ENCODE measurements at places on chromosomes 6 and 20.

DNA sequence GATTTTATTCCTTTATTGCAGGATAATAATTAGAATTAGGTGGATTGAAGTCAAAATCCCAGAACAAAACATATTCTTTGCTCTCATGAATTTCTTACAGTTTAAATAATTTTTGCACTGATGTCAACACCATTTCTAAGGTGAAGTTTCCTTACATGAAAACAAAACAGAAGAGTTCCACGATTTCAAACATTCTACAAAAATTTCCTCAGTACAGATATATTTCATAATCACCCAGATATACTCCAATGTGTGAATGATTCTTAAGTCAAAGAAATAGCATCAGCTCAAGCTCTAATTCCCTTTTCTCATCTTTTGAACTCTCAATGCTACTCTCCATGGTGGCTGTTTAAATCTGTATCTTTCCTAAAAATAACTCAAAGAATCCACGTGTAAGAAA is 39.5 kb upstream of the THBS2 start:
- H3K27me3 ChIP-seq, result no peaks in the 10 kb centered on the region
- peak overlapping the region; percentile 61 for H3K27ac ChIP-seq
- DNase-seq, result no peak
- H3K4me3 ChIP-seq, result no peak overlapping the region

DNA sequence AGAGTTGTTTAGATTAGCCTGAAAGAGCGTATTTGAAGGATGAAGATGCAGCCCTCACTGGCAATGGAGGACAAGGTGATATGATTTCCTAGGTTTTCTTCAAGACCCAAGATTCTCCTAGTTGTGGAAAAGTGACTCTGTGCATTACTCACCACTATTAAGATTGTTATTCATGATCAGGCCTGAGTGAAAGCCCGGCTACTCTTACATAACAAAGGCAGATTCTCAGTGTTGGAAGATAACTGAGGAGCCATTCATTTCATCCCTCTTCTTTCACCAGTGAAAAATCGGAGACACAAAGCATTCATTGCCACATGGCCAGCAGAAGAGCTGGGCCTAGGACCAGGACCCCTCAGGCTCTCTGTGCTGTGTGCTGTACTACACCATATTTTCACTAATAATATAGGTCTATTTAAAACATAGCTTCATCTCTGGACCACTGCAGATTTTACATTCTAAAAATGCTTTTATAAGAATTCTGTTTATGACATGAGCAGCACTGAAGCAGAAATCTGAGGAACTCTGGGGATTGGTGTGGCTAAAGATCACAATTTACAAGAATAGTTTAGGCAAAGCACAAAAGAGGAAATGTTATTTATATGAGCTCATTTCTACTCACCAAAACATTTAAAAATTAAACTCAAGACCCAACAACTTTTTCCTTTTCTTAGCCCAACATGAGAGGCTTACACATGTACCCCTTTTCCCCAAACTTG is 181.9 kb upstream of the CCN2 start:
- peak overlapping the region; percentile 51 for H3K27ac ChIP-seq
- no peaks in the 10 kb centered on the region for H3K27me3 ChIP-seq
- peak; percentile 69 for DNase-seq
- H3K36me3 ChIP-seq, result no peaks in the 10 kb centered on the region
- H3K4me3 ChIP-seq, result no peak overlapping the region
- peaks cover 6% of the 10 kb centered on the region for H3K4me1 ChIP-seq

DNA sequence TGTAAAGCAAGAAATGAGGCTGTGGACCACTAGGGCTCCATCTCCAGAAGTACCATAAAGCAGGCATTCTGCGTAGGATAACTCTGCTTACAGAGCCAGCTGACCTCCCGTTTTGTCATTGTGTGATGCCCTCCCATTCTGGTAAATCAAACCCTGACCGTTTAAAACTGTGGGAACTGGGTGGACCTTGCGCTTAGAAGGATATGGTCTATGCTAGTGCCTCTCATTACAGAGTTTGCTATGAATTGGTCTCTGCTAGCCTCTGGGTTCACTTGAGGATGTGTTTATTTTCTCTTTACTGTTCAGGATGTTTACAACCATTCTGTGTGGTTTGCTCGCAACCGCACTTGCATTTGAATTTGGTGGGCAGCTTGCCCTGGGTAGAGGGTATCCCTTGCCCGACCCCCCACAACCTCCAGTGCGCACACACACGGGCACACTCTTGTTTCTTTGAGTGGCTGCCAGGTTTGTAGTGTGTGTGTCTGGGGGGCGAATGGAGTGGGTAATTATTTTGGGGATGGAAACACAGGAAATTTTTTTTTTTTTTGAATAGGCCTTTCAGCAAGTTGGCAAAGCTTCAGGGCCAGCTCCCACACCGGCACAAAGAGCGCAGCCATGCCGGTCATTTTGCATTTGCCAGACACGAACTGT is 198.3 kb downstream of the JARID2 start:
- no peaks in the 10 kb centered on the region for H3K4me1 ChIP-seq
- no peak overlapping the region for H3K27ac ChIP-seq
- peak; percentile 99 for DNase-seq
- no peaks in the 10 kb centered on the region for H3K36me3 ChIP-seq

DNA sequence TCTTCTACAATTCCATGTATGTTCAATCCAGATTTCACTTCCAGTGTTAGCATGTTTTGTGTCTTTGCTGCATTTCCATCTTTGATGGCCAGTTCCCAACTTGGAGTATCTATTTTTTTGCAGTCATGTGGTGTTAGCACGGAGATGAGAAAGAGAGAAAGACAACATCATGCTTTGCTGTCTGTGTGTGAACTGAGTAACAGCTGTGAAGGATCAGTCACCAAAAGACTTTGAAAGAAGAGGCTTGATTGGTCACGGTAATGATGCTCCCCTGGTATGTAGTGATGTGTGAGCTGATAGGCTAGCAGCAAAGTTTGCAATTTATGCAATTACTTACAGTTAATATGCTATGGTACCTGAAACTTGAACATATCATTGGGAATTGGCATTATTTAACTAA is 731.3 kb upstream of the NRSN1 start:
- no peaks in the 10 kb centered on the region for H3K4me1 ChIP-seq
- no peak overlapping the region for H3K27ac ChIP-seq
- no peaks in the 10 kb centered on the region for H3K27me3 ChIP-seq
- no peaks in the 10 kb centered on the region for H3K36me3 ChIP-seq
- no peak for DNase-seq

GRCh38 chr6:146999766-147000165 is 204.5 kb upstream of the STXBP5 start:
- H3K4me1 ChIP-seq, result peaks cover 3% of the 10 kb centered on the region
- H3K36me3 ChIP-seq, result no peaks in the 10 kb centered on the region
- H3K27me3 ChIP-seq, result no peaks in the 10 kb centered on the region
- no peak overlapping the region for H3K4me3 ChIP-seq
- no peak overlapping the region for H3K27ac ChIP-seq

DNA sequence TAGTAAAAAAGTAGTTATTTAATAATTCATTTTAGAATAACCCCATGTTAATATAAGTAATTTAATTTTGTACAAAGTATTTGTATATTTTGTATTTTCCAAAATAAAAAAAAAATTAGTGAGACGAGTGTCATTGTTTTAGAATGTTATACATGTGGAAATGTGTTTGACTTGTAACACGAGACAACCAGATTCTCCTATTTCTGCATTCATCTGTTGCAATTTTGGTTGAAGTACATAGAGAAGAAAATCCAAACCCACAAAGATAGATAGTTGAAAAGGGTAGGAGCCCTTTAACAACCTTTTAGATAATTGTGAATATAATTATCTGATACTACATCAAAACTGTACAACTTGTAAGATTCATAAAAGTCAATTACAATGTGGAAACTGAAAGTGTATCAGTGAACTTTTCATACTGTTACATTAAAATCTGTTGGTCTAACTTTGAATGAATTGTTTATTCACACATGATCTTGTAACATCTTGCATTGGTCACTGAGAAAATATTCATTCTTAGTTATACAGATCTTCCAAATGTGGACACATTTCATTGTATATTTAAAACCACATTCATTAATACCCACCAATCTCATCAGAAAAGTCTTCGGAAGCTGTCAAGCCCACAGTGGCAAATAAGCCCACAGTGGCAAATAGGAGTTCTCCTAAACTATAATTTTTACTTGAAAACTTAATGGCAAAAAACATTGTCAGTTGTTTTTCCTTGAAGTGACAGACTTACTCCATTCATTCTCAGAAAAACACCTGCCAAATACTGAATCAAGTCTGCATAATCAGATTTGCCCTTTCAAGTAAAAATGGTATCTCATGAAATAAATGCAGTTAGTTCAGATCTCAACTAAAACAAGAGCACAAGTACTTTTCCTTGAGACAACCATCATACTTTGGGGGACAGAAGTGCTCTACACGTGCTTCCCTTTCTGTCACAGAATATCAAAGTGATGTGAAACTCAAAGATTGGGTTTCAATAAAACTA is 52.8 kb downstream of the FKBP5 start:
- no peak for DNase-seq
- H3K4me3 ChIP-seq, result no peak overlapping the region
- H3K36me3 ChIP-seq, result no peaks in the 10 kb centered on the region
- peaks cover 4% of the 10 kb centered on the region for H3K4me1 ChIP-seq
- no peaks in the 10 kb centered on the region for H3K27me3 ChIP-seq

GRCh38 chr6:1667012-1667804 is 57.5 kb downstream of the FOXC1 start:
- H3K27ac ChIP-seq, result no peak overlapping the region
- DNase-seq, result peak; percentile 3
- peaks cover 6% of the 10 kb centered on the region for H3K4me1 ChIP-seq
- H3K4me3 ChIP-seq, result no peak overlapping the region
- peaks cover 1% of the 10 kb centered on the region for H3K36me3 ChIP-seq

DNA sequence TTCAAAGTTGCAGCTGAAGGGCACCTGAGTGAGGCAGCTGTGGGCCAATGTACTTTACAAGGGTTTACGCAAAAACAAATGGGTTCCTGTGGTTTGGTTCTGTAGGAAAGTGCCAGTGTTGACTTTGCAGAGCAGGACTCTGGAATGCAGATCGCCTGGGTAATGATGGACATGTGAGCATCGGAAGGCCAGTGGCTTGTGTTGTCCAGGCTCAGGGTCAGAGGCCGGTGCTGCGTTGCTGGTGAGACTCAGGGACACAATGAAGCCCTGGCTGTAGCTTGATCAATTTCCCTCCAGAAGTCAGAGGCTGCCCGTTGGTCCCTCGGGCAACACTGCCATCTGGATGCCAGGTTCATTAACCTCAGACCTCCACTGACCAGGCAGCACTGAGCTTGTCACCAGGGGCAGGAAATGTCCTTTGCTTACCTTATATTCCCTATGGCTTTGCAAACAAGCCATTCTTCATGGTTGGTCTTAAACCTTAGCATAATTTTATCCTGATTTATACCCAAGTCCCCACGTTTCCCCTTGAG is 753.4 kb downstream of the QKI start:
- H3K4me1 ChIP-seq, result no peaks in the 10 kb centered on the region
- no peaks in the 10 kb centered on the region for H3K36me3 ChIP-seq
- no peak overlapping the region for H3K27ac ChIP-seq
- H3K4me3 ChIP-seq, result no peak overlapping the region
- H3K27me3 ChIP-seq, result no peaks in the 10 kb centered on the region

DNA sequence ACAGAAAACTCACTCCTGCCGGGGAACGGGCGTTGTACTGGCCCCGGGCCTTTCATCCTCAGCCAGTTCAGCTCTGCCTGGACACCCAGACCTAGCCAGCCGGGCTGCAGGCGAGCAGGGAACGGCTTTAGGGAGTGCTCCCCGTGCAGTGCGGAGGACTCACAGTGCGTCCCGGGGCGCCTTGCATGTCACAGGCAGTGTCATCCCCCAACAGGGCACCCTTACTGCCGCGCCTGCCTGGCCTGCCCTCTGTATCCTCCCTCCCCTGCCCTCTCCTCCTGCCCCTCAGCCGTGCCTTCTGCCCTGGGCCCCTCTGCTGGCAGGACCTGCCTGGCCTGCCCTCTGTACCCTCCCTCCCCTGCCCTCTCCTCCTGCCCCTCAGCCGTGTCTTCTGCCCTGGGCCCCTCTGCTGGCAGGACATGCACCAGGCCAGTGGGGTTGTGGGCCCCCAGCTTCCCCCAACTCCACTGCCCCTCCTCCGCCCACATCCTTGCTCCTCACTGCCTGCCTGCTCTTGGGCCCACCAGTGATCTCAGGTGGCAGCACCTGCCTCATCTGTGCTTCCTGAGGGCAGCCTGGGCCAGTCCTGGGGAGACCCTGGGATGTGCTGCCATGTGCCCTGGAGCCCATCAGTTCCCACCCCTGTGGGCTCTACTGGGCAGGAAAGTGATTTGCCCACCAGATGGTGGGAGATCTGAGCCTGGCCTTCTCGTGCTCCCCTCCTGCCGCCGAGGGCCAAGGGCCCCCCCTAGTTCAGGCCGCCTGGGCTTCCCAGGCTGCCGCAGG is 43.0 kb downstream of the PYGB start:
- H3K4me3 ChIP-seq, result no peak overlapping the region
- H3K36me3 ChIP-seq, result peaks cover 92% of the 10 kb centered on the region
- H3K4me1 ChIP-seq, result peaks cover 26% of the 10 kb centered on the region

- peak overlapping the region; percentile 76 for H3K27ac ChIP-seq
- no peaks in the 10 kb centered on the region for H3K36me3 ChIP-seq
- DNase-seq, result peak; percentile 73
- no peaks in the 10 kb centered on the region for H3K27me3 ChIP-seq
- H3K4me1 ChIP-seq, result no peaks in the 10 kb centered on the region
- no peak overlapping the region for H3K4me3 ChIP-seq
Observed at GRCh38 chr6:55825402-55826051, 49.9 kb downstream of the BMP5 start.

DNA sequence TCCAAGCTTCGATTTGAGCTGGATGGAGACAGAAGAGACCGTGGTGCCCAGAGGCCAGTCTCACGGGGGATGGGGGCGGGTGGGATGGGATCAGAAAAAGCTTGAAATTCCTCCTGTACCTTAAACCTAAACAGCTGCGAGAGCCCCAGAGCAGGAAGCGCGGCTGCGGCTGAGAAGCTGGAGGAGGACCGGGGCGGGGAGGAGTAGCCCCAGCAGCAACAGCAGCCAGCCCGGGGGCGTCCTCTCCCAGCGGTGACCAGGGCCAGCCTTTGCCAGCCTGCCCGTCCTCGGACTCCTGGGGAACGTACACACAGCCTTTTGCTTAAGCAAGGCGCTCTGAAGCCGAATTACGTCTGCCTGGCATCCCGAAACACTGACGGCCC is 17.4 kb upstream of the PRDM13 start:
- H3K4me3 ChIP-seq, result peak overlapping the region; percentile 56
- peaks cover 20% of the 10 kb centered on the region for H3K4me1 ChIP-seq
- no peak for DNase-seq
- no peaks in the 10 kb centered on the region for H3K36me3 ChIP-seq

DNA sequence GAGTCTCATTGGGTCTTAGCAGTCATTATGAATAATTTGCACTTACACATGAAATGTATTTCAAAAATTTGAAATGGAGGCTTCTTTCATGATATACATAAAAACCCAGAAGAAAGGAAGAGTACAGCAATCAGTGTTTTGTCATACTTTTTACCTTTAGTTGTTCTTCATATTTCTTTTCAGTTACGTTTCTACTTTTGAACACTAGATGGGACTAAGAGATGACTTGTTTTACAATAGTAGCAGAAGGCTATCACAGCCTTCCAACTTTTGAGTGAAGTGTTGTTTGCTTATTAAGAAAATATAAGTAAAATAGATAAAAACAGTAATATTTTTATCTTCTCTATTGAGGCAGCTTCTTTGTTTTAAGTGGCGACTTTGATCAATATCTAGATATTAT is 58.1 kb downstream of the L3MBTL3 start:
- no peaks in the 10 kb centered on the region for H3K4me1 ChIP-seq
- no peaks in the 10 kb centered on the region for H3K27me3 ChIP-seq
- DNase-seq, result no peak
- no peaks in the 10 kb centered on the region for H3K36me3 ChIP-seq
- no peak overlapping the region for H3K4me3 ChIP-seq
- no peak overlapping the region for H3K27ac ChIP-seq

- no peaks in the 10 kb centered on the region for H3K4me1 ChIP-seq
- H3K4me3 ChIP-seq, result no peak overlapping the region
- no peaks in the 10 kb centered on the region for H3K36me3 ChIP-seq
- no peaks in the 10 kb centered on the region for H3K27me3 ChIP-seq
- no peak for DNase-seq
Observed at GRCh38 chr20:4454111-4454510, 267.6 kb upstream of the PRND start.
